ENCODE measurements at places on chromosomes 16 and 17. TPM values are rescaled to one million over a fixed set of nuclear protein-coding genes. Genes with fewer than 3 reads are reported as not detected.

Gene RECQL5
- 16.2 TPM for total RNA-seq

Gene VPS25
- 53.4 TPM for total RNA-seq

Gene MPV17L
- total RNA-seq, result 0.19 TPM

Gene BANP
- total RNA-seq, result 23.5 TPM

Gene E2F4
- total RNA-seq, result 93.1 TPM

Gene YBX2
- total RNA-seq, result 0.17 TPM
